ENCODE measurements at places on chromosomes 1 and 21. TPM values are rescaled to one million over a fixed set of nuclear protein-coding genes. Genes with fewer than 3 reads are reported as not detected.
A peak's percentile ranks its signal among the peaks of the same experiment; 100 is the strongest.

GRCh38 chr1:234667600-234668576, 57.9 kb upstream of the IRF2BP2 start:
- DNase-seq: no peak

- DNase-seq: no peak
Measured at GRCh38 chr1:10768552-10768951, 27.9 kb downstream of the CASZ1 start.

DNA sequence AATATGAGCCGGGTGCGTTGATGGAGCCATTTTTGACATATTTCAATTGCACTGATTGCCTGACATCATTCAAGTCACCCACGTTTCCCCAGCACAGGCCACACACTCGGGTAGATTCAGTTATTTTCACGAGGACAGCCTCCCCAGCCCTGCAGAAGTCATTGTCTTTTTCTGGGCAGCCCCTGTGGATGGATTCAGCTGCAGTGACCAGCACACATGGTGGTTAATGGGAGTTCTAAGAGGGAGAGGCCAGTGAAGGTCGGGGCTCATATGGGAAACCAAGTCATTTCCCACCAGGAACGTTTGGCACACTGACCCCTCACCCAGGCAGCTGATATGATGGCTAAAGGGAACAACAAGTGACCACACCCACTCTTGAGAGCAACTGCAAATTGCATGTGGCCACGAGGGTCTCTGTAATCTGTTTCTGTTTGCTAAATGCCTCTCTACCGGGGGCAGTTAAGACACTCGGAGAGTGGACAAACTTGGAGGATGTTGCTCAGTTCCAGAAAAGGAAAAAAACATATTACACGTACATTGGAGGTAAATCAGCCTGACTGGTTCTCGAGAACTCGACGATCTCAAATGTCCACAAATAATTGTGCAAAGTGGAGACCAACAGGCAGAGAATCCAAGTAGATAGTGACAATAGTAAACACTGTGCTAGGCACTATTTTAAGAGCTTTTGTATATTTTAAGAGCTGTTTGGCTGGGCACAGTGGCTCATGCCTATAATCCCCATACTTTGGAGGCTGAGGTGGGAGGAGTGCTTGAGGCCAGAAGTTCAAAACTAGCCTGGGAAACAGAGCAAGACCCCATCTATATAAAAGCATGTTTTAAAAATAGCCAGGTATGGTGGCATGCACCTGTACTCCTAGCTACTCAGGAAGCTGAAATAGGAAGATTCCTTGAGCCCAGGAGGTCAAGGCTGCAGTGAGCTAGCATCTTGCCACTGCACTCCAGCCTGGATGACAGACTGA, 167.2 kb upstream of the IRF2BP2 start:
- DNase-seq: no peak

GRCh38 chr1:117616967-117617366, 11.1 kb downstream of the TENT5C start:
- DNase-seq: no peak

DNA sequence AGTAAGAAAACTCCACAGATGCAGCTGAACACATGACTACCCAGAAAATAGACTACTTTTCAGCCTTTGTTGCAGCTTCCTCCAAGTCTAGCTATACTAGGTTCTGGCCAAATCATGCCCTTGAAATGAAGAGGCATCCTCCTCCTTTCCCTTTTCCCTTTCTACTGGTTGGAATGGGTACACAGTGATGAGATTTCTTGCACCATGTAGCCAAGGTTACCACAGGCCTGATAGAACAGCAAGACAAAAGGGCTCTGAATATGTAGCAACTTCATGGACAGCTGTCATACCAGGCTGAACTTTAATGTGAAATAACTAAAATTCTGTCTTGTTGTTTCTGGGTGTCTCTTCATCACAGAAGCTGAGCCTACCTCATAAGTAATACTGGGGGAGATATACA, 146.5 kb downstream of the PDE4B start:
- no peak for DNase-seq

DNA sequence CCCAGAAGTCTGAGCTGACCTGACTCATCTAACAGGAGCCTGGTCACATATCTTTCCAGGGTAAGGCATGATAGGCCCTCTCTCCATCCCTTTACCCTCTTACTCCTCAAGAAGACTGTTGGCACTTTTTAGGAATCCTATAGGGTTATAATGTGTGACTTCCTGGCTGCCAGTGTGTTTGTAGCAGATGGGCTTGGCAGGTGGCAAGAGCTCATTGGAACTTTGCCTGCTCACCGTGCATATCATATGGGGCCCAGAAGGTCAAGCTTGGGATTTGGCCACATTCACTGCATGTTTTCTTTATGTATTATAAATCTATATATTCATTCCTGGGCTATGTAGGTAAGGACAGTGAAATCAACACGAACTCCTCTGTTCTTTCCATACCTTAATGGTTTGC, 5.2 kb downstream of the KAZN start:
- DNase-seq: no peak

- DNase-seq: peak; percentile 96
Measured at GRCh38 chr1:213015099-213016050, at the start of gene ANGEL2. TSS of gene ANGEL2 (minus strand) at chr1:213015867. CDS start at chr1:213015671, 196 bp downstream.

DNA sequence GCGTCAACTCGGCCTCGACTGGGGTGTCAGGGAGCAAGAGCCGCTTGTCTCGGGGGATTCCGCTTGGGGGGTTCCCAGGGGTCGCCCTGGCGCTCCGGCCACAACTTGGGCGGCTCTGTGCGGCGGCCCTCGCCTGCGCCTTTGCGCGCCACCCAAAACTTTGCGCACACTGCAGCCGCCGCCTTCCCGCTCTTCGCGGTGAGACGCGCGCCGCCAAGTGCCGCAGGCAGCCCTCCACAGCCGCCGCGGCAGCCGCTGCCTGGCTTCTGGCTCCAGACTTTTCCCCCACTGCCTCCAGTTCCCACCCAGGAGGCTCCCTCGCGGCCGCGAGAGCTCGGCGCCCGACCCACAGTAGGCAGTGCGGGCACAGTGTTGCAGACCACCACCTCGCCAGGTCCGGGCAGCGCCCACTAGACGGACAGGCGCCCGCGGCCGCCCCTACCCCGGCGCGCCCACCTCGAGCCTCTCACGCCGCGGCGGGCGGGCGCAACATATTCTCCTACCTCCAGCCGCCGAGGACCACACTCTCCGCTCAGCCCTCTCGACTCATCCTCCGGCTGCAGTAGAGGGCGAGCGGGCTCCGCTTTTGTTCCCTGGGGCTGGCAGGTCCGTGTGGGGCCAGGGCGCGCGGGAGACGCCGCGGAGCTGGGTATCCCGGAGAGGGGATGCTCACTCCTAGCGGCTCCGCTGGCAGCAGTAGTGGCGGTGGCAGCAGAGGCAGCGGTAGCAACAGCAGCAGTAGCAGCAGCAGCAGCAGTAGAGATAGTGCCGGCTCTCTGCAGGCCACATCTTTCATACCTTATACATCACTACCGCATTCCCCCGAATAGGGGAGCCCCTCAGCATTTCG, 296.6 kb downstream of the OMA1 start:
- DNase-seq: no peak

DNA sequence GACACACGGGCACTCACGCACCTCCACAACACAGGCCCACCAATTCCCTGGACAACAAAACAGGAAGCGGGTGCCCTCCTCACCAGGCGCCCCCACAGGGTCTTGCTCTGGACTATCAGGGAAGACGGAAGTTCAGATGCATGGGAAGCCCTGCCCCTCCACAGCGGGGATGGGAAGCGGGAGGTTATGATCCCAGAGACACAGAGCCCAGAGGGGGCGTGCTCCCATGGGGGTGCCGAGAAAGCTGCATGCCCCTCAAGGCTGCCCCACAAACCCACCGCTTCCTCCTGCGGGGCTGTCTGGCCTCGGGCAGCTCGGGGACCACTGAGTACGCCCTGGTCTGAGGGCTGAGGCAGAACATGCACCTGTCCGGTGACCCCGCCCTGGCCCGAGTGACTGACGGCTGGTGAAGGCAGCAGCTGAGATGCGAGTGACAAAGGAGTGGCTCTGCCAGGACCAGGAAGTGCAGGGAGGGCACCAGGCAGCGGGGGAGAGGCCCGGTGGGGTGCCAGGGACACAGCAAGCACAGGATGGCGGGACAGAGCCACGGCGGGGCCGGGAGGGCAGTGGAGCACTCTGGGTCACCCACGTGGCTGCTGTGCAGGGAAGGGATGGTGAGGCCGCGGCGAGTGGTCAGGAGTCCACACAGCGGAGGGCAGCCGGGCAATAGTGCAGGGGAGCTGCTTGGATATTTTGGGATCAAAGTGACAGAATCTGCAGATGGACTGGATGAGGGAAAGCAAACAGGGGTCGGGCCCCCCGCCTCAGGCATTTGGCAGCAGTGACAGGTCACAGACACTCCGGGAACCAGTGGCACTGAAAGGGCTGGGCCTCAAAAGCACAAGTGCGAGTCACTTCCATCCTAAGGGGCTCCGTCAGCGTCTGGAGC, 18.6 kb downstream of the NADK start:
- no peak for DNase-seq

- DNase-seq: no peak
Measured at GRCh38 chr1:21188235-21188634, 11.5 kb upstream of the EIF4G3 start.

- no peak for DNase-seq
Measured at GRCh38 chr1:72122099-72122880, 160.0 kb downstream of the NEGR1 start.

GRCh38 chr1:160377585-160378206, 10.8 kb downstream of the NHLH1 start:
- DNase-seq: no peak

DNA sequence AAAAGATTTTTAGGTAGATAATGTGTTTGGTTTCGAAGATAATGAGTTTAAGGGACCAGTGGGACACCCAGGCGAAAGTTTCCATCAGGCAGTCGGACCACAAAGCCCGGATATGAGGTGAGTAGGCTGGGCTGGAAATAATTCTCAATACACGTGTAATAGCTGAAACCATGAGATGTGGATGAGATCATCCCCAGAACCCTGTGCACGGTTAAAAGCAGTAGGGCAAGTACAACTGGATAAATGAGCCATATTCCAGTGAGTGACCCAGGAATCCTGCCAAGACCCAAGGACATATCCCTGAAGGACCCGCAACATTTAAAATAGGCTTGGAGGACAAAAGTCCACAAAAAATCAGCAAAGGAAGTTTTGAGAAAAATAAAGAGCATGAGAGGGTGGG, 21.5 kb upstream of the NHLH2 start:
- DNase-seq: no peak

- DNase-seq: no peak
Measured at GRCh38 chr21:34534522-34534921, 22.5 kb upstream of the KCNE1 start.

- DNase-seq: peak; percentile 37
Measured at GRCh38 chr1:155052439-155053395, 1.6 kb downstream of the ADAM15 start.

GRCh38 chr1:17998889-17999288, 108.7 kb upstream of the IGSF21 start:
- DNase-seq: no peak

DNA sequence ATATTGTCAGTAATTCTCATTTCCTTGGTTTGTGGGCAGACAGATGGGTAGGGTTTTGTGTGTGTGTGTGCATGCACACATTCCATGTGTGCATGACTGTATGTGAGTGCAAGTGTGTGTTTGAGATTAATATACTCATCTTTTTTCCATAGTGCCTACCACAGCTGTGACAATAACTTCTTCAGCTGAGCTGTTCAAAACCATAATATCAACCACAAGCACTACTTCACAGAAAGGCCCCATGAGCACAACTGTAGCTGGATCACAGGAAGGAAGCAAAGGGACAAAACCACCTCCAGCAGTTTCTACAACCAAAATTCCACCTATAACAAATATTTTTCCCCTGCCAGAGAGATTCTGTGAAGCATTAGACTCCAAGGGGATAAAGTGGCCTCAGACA, 149.3 kb downstream of the ADGRL2 start:
- no peak for DNase-seq

DNA sequence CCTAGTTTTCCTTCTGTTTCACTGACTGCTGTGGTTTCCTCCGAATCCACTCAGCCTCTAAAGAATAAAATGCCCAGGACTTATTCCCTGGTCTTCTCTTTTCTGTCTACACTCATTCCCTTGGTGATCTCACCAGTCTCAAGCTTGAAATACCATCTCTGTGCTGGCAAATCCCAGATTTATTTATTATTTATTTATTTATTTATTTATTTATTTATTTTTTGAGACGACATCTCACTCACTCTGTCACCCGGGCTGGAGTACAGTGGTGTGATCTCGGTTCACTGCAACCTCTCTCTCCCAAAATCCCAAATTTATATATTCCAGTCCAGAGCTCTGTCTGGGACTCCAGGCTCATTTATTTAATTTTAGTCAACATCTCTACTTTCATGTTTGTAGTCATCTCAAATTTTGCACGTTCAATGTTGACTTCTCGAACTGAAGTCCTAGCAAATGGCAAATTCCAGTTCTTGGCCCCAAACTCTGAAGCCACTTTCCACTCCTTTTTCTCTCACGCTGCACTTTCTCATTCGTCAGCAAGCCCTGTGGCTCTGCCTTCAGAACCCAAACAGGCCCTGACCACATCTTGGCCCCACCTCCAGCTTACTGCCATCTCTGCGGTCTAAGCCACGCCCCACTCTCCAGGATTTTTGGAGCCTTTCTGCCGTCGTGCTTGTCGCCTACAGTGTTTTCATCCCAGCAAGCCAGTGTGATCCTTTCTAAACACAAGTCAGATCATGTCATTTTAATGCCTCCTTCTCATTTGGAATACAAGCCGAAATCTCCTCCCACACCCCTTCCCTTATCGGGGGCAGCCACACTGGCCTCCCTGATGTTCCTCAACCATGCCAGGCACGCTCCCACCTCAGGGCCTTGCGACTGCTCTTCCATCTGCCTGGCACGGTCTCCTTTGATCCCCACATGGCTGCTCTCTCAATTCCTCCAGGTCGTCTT, 14.2 kb upstream of the TENT5B start:
- peak; percentile 90 for DNase-seq

GRCh38 chr1:27071049-27071416, 58.4 kb upstream of the TENT5B start:
- DNase-seq: no peak

DNA sequence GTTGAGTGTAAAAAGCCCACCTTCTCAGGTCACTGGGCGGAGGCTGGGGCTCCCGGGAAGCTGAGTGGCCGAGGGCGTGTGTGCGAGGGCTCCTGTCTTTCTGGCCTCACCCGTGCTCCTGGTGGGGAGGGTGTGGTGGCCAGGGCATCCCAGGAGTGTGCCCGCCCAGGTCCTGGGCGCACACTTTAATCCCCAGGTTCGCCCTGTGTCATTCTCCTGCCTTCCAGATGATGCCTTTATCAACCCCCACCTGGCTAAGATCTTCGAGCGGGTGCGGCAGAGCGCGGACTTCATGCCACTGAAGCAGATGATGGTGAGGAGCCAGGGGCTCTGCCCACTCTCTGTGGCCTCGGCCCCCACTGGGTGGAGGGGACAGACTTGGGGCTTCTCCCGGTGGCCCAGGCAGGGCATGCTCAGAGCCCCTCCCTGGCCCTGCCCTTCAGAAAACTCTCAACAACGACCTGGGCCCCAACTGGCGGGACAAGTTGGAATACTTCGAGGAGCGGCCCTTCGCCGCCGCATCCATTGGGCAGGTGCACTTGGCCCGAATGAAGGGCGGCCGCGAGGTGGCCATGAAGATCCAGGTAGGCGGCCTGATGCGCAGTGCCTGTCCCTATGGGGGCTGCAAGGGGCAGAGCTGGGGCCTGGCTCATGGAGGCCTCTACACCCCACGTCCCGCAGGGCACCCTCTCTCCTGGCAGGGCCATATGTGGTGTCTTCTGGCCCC, 42.5 kb downstream of the COQ8A start:
- no peak for DNase-seq

TENT5C gene
- 23.1 TPM for total RNA-seq

CA14 gene
- total RNA-seq: 3.3 TPM

DDAH1 gene
- 70.7 TPM for total RNA-seq

SIPA1L2 gene
- 8.1 TPM for total RNA-seq

OPRD1 gene
- total RNA-seq: 0.34 TPM

FNDC5 gene
- total RNA-seq: 19.1 TPM

ZNF593OS gene
- total RNA-seq: not detected

SLC22A15 gene
- total RNA-seq: 2.0 TPM

RGS8 gene
- not detected for total RNA-seq
